Aorta (tissue), 5 donors: ENCODE measurements at places on chromosomes 5 and 9. TPM values are rescaled to one million over a fixed set of nuclear protein-coding genes. Genes with fewer than 3 reads are reported as not detected.

Gene HDAC3
- 52.4 TPM for total RNA-seq

DNA sequence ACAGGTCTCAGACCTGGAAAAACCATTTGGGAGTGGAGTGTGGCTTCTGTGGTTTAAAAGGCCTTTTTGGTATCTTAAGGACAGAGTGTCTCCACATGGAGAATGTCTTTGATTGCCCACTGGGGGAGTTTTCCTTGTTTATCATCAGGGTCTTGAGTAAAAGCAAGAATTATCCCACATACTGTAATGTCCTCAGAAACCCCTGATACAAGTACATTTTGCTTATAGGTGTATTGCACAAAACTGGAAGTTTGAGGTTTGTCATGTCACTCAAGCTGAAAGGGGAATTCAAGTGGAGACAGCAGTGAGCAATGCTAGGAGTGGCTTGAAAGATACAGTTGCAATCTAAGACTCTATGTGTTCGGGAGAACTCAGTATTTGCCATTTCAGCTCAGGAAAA lies 62.7 kb upstream of the GRAMD2B start:
- no peak for DNase-seq

Gene HMMR
- 2.2 TPM for total RNA-seq

- DNase-seq = no peak
These were observed 94.2 kb upstream of the TNC start for GRCh38 chr9:115212125-115212605.

DNA sequence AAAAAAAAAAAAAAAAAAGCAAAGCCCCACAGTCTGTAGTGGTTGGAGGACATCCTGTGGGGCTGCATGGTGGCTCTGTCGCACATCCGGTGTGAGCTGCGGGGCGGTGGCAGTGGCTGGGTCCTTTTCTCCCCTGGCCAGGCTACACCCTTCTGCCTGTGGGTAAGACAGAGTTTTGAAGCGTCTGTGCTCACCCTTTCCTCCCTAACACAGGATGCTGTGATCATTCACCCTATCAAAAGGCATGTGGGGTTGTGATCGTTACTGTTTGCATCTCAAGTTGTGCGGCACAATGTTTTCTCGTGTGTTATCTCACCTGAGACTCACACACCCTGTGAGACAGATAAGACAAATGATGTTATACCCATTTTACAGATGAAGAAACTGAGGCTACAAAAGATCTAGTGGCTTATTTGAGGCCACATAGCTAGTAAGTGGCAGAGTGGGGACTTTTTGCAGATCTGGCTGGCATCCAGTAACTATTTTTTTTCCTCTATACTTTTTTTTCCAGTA lies 17.5 kb downstream of the IRF1 start:
- DNase-seq = peak; percentile 70

DNA sequence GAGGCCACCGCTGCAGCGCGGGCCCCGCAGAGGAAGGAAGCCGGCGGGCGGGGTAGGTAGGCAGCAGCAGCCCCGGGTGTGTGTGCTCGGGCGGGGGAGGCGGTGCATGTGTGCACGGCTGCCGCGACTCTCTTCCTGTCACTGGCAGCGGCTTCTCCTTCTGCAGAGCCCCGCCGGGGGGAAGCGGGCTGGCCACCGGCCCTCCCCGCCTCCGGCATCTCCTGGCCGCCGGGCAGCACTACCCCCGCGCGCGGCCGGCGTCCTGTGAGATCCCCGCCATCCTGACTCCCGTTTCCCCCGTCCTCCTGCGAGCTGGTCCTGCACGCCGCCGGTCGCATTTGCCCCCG lies 315 bp downstream of the PIK3R1 start:
- DNase-seq = no peak

- no peak for DNase-seq
These were observed 83.6 kb downstream of the RFK start for GRCh38 chr9:76310577-76310976.

Gene CCL27
- total RNA-seq = not detected

- no peak for DNase-seq
These were observed 1329.4 kb downstream of the PTPRD start for GRCh38 chr9:9283159-9283986.

GRCh38 chr5:112121258-112121657 lies 297.8 kb downstream of the EPB41L4A start:
- DNase-seq = no peak

GRCh38 chr5:122031836-122032235 lies 46.2 kb downstream of the LOX start:
- no peak for DNase-seq

- DNase-seq = no peak
These were observed 26.4 kb downstream of the ANXA6 start for GRCh38 chr5:151130922-151131891.

- no peak for DNase-seq
These were observed 350.1 kb downstream of the GLIS3 start for GRCh38 chr9:3949744-3950143.

Gene NUTM2G
- total RNA-seq = not detected

Gene SAP30L
- 40.5 TPM for total RNA-seq

DNA sequence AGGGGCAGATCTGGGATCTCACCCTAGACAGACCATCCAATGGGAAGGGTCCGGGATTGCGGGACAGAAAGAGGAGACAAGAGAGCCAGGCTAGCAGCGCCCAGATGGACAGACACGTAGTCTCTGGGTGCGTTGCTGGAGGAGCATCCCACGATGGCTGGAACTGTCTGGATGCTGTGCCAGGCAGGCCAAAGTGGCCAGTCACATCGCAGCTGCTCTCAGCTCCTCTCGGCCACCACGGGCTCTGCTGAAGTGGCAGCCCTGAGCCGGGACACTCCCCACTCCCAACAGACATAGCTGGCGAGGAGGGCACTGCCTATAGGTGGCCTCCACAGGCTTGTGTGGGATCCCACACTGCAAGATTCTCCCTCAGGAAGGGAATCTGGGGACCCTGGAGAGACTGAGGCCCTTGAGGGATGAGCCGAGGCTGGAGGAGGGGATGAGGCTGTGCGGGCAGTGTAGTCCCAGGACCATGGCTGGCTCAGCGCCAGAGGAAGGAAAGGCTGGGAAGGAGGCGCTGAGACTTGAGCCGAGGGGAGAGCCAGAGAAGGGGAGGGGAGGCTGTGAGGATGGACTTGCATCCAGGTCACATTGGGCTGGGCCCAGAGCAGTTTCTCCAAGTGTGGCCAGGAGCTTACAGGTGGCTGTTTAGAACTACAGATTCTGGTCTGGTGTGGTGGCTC lies 10.3 kb upstream of the WDR5 start:
- DNase-seq = peak; percentile 73

DNA sequence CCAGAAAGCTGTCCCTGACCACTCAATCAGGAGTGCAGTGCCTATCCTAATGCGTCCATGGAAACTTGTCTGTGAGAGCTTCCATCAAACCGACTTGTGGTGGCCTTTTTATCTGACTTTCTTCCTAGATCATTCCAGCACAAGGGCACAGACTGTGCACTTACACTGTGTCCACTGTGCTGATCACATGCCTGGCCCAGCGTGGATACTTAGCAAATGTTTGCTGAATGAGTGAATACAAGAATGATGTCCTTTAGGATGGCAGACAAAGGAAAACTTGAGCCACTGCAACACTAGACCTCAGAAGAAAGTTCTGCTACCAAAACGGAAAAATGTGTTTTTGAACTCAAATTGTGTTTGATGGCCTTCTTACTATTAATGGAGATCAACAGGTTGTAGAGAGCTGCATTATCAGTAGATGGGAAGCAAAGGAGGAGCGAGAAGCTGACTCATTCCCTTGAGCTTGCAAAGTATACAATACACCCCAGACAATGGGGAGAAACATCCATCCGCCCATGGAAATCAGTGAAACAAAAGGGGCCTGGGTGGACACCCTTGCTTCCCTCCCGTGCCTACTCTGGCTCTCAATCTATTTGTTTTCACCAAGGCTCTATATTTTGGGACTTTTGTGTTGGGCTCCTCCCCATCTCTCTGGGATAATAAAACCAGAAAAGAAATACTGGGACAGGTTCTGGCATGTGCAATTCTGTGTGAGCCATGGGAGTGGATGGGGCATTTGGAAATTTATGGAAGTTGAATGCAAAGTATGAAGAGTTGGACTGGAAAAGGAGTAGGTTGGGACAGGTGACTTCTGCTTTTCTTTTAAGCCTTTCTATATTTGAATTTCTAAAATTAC lies 76.2 kb upstream of the ZFAND5 start:
- DNase-seq = no peak

- DNase-seq = no peak
These were observed 60.4 kb upstream of the RGMB start for GRCh38 chr5:98713027-98713426.

- DNase-seq = no peak
These were observed 19.2 kb downstream of the CAPSL start for GRCh38 chr5:35919191-35919590.

DNA sequence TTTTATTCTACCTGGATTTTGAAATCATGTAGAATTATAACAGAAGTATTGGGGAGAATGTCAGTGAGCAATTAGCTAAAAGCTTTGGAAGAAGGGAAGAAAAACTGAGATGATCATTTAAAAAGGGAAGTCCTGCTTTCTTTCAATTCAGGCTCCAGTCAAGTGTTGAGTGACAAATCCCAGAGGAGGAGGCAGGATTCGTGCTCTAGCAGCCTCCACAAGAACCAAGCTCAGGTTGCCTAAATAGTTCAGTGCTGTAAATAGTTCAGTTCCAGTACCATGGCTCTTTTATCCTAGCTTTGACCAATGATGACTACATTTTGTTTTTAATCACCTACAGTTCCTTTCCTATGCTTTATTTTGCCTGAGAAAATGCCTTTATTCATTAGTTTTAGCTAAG lies 204.9 kb upstream of the NREP start:
- DNase-seq = no peak

DNA sequence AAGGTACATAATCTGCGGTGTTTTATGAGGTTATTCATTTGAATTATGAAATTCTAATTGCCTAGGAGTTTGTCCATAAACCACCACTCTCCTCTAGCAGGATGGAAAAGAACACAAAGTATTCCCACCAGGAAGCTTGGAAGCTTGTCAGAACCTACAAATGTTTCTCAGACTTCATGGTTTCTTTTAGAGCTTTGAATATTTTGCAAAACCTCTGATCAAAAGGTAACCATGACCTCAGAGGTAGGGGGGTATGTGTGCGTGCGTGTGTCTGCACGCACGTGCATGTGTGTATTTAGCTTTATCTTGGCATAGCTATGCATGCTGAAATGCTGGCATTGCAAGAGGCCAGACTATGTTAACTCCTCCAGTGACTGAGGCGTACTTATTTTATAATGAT lies 847.0 kb downstream of the TLE1 start:
- no peak for DNase-seq

DNA sequence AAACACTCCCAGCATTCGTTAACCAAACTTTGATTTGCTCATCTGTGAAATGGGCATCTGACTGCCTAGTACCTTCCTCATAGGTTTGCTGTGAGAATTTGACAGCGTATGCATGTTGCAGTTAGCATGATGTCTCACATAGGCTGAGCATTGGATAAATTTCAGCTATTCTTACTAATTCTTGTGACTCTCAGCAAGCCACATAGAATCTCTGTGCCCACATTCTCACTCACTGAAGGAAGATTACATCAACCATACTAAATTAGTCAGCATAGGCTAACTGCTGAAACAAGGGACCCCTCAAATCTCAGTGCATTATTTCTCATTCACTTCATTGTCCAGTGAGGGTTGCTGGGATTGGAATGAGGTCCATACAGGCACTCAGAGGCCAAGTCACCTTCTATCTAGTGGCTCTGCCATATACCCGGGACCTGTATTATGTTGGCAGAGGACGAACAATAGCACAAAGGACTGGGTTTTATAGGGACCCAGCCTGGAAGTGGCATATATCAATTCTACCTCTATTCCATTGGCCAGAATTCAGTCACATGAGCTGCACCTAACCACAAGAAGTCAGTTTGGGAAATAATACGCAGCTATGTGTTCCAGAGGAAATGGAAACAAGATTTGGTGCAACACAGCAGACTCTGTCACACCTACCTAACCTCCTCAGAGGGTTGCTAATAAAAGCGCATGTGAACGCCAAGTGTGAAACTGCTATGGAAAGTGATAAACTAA lies 4.2 kb upstream of the PTGER4 start:
- no peak for DNase-seq

GRCh38 chr9:126326228-126327005 lies at the start of gene MVB12B:
Gene MVB12B, plus strand, starts transcription at chr9:126326829. Its CDS starts 101 bp downstream, at chr9:126326930.
- DNase-seq = peak; percentile 57

DNA sequence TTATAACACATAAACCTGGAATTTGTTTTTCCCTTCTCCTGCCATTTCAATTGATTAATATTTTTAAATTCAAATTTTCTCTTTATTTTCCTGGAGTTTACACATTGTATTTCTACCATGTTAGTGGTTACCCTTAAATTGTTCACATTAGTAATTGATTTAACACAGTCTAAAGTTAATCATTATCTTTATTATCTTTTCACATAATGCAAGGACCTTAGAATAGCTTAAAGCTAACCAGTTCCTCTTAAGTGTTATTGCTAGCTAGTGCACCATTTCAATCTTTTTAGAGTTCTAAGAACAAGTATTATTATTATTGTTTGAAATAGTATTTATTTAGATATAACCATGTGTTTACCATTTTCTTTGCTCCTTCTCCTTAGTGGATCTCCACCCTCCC lies 251.2 kb upstream of the FBXL7 start:
- DNase-seq = no peak
